ENCODE measurements at places on chromosomes 11 and 22.

DNA sequence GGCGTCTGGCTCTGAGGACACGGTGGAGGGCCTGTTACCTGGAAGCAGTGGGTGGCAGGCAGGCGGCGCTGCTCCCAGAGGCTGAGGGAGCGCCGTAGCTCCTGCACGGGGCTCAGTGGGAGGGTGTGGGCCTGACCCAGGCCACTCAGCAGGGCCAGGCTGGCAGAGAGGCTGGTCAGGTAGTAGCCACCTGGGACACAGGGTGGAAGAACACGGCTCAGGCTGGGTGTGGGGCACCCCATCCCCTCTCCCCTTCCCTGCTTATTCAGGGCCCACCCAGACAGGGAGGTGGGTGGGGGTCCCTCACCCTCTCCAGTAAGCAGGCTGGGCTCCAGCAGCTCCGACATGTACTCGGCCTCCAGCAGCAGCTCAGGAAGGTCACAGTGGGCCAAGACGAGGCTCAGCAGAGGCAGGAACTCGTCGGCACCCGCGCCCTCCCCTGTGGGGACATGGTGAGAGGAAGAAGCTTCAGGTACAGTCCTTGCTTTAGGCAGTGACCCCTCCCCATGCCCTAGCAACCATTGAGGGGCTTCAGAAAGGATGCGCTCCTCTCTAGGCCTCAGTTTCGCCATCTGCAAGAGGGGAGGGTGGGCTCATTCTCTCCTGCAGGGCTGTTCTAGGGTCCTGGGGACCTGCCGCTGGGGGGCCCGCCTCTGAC lies 2.9 kb downstream of the RIN1 start:
- no peak for DNase-seq

- DNase-seq = no peak
Measured at GRCh38 chr22:28103596-28103995, 184.5 kb upstream of the PITPNB start.

- no peak for DNase-seq
Measured at GRCh38 chr11:84607975-84608836, 1018.9 kb downstream of the DLG2 start.

DNA sequence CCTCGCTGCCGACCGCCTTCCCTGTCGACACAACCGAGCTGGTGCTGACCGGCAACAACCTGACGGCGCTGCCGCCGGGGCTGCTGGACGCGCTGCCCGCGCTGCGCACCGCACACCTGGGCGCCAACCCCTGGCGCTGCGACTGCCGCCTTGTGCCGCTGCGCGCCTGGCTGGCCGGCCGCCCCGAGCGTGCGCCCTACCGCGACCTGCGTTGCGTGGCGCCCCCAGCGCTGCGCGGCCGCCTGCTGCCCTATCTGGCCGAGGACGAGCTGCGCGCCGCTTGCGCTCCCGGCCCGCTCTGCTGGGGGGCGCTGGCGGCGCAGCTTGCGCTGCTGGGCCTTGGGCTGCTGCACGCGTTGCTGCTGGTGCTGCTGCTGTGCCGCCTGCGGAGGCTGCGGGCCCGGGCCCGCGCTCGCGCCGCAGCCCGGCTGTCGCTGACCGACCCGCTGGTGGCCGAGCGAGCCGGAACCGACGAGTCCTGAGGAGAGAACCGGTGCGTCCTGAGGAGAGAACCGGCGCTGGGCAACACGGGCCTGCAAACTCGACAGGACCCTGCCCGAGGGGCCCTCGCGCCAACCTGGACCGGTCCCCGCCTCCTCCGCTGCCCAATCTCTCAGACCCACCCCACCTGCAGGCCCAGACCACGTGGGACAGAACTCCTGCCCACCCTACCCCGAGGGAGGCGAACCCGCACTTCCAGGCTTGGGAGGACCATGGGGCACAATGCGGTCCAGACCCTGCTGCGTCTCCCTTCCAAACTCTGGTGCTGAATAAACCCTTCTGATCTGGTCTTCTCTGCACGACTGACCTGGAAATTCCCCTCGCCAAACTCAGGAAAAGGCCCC lies 866 bp downstream of the GP1BB start:
- DNase-seq = no peak

GRCh38 chr11:34970480-34970879 lies 54.1 kb downstream of the PDHX start:
- no peak for DNase-seq

- DNase-seq = no peak
Measured at GRCh38 chr22:36541831-36542411, 13.0 kb upstream of the EIF3D start.

DNA sequence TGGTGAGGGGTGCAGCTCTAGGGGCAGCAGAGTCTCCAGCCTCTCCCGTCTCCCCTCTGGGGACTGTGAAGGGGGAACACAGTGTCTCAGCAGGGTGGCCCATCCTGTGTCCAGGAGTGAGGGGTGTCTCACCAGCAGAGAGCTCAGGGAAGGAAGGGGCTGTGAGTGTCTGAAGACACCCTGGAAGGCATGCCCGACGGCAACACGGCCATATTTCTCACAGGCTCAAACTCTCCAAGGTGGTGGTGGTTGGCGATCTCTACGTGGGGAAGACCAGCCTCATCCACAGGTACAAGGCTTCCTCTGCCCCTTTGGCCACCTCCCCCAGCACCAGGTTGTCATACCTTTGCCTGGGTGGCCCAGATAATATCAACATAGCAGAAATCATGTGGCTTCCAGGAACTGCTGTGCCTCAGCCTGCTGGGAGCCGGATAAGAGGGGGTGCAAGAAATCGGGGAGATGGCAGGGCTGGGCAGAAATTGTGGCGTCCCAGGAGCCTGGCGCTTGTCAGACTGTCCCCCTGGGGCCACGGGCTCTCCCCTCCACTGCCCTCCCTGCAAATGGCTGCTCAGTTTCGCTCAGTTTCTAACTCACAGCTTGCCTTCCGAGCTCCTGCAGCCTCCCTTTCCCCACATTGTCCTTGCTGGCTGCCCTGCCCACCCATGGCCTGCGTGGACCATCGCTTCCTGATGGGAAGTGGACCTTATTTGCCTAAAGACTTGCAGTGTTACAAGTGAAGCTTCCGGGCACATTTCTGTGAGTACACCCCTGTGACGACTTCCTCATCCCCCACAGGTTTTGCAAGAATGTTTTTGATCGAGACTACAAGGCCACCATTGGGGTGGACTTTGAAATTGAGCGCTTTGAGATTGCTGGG lies 7.2 kb downstream of the RAB36 start:
- DNase-seq = no peak

DNA sequence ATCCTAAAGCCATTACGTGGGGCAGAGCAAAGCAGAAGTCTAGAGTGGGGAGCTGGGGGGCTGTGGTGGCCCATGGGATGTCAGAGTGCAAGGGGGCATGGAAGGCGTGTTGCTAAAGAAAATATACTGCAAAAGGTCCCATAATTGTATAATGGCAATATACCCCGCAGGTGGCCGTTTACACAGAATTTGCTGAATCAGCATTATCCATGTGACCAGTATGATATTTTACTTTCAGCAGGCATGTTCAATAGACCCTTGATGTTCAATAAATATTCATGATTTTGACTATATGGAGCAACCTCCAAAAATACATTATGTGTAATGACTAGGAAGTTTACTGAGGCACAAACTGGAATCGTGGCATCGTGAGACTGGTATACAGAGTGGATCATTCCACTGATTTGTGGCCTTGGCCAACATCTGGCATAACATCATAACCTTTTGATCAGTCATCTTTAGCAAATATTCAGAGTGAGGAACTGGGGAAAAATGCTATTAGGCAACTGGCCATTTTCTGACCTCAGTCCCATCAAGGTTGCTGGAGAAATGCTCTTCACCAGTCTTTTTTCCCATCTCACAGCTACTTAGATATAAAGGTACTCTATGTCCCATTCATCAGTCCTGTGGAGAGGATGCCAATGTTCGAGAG lies 29.3 kb upstream of the PPP2R1B start:
- no peak for DNase-seq

GRCh38 chr11:77052518-77052917 lies 14.3 kb upstream of the CAPN5 start:
- no peak for DNase-seq

DNA sequence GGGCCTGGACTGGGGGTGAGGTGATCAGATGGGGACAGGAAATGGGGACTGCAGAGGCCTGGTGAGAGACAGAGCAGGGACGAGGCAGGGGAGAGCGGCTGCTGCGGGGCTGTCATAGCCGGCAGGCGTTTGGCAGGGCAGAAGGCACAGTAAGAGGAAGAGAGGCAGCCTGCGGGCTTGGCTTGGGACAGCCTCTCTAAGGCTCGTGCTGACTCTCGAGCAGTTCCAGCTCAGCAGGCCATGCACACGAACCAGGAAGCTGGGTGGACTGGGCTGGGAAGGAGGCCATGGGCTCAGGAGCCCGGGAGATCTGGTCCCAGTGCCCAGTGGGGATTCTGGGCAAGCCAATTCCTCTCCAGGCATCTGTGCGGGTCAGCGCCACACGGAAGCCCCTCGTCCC lies 19.6 kb upstream of the EIF3D start:
- no peak for DNase-seq

GRCh38 chr11:61404103-61404502 lies 11.7 kb downstream of the TMEM216 start:
- no peak for DNase-seq

- DNase-seq = no peak
Measured at GRCh38 chr11:86219311-86220193, 25.0 kb upstream of the EED start.

- no peak for DNase-seq
Measured at GRCh38 chr11:121551463-121551862, 98.7 kb upstream of the SORL1-AS1 start.

DNA sequence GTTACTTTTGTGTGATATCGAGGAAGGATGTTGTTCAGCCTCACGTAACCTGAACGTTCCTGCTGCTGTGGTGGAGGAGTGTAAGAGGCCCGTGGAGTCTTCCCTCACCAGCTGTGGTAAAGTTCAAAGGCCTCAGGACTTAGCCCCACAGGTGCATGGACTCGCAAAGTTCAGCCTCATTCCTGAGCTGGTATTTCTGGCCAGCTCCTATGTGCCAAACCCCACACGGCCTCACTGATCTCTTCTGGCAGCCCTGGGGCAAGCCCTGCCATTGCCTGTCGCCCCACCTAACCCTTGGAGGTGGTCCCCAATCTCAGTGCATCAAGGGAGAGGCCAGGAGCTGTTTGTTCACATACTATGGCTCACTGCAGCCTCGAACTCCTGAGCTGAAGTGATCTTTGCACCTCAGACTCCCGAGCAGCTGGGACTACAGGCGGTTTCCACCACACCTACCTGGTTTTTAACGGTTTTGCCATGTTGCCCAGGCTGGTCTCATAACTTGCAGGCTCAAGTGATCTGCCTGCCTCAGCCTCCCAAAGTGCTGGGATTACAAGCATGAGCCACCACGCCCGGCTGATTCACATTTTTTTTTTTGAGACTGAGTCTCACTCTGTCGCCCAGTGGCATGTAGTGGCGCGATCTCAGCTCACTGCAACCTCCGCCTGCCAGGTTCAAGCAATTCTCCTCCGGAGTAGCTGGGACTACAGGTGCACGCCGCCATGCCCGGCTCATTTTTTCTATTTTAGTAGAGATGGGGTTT lies 2.2 kb downstream of the PHRF1 start:
- DNase-seq = no peak

GRCh38 chr11:313787-314553 lies at the start of gene IFITM1:
IFITM1 (plus strand) TSS chr11:314040; CDS start chr11:314171, 131 bp downstream.
- DNase-seq = no peak

GRCh38 chr11:295351-296170 lies 3.8 kb downstream of the IFITM5 start:
- no peak for DNase-seq

DNA sequence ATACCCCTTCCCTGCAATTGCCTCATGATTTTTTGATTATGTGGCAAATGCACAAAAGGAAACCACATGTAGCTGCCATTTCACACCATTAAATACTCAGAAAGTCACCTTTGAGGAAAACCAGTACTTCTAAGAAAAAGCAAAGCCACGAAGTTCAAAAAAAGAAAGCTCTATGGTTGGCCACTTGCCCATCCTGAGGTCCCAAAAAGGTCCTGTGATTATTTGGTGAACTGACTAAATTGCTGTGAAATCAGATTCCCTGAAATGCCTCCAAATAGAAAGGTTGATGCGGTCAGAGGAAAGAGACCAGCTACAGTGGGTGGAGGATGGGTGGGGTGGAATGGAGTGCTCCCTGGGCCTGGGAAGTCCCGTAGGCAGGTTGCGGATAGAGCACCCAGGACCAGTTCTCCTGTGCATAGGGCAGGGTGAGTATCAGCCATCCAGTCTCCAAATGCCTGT lies 26.9 kb downstream of the MRPL16 start:
- no peak for DNase-seq

DNA sequence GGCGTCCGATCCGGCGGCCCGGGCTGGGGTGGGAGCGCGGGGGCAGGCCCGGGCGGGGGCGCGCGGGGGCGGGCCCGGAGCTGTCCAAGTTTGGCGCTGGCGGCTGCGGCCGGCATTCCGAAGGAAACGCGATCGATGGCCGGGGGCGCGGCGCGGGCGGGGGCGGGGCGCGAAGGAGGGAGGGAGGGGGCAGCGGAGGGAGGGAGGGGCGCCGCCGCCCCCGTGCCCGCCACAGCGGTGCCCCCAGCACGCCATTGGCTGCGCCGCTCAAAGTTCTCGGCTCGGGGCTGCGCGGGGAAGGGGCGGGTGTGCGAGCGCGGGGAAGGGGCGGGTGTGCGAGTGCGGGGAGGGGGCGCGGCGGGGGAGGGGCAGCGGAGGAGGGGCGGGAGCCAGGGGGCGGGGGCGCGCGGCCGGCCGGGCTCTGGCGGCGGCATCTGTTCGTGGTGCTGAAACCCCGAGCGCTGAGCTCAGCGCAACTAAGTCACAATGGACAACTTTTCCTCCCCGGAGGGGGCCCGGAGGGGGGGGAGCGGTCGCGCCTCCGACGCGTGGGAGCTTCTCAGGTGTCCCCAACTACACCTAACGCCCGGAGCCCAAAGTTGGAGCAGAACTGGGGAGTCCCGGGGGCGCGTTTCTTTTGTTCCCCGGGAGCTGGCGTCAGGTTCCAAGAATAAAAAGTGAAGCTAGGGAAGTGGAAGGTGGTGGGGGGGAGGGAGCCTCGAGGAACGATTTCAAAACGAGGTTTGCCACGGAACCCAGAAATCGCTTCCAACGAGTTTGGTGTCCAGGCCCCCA lies 2.2 kb downstream of the PHF21B start:
- no peak for DNase-seq
